Forelimb muscle (tissue), 1 donor: ENCODE measurements at places on chromosomes 6 and 20. TPM values are rescaled to one million over a fixed set of nuclear protein-coding genes. Genes with fewer than 3 reads are reported as not detected.

GRCh38 chr6:170255426-170256125 lies 35.3 kb downstream of the DLL1 start:
- DNase-seq = no peak

GRCh38 chr6:92292067-92292466 lies 1127.3 kb downstream of the EPHA7 start:
- DNase-seq = no peak

Gene MYL9
- polyA plus RNA-seq = 544 TPM

GRCh38 chr20:35523298-35523888 lies 6.1 kb downstream of the C20orf173 start:
- no peak for DNase-seq

- no peak for DNase-seq
Measured at GRCh38 chr6:80380566-80380965, 274.1 kb downstream of the BCKDHB start.

- no peak for DNase-seq
Measured at GRCh38 chr20:12695937-12696336, 312.8 kb upstream of the SPTLC3 start.
